ENCODE measurements at places on chromosomes 6 and 20. TPM values are rescaled to one million over a fixed set of nuclear protein-coding genes. Genes with fewer than 3 reads are reported as not detected.

MROH8 gene
- 3.0 TPM for total RNA-seq

POM121L2 gene
- total RNA-seq, result not detected

CD40 gene
- 3.0 TPM for total RNA-seq

ZBTB46 gene
- total RNA-seq, result 6.0 TPM

GNRH2 gene
- not detected for total RNA-seq

UNC5CL gene
- total RNA-seq, result 2.5 TPM
